ENCODE measurements at places on chromosomes 12 and 14. TPM values are rescaled to one million over a fixed set of nuclear protein-coding genes. Genes with fewer than 3 reads are reported as not detected.

GRCh38 chr12:103114296-103115055 lies 157.0 kb downstream of the ASCL1 start:
- no peaks in the 10 kb centered on the region for H3K36me3 ChIP-seq
- no peak for DNase-seq
- no peak overlapping the region for H3K27ac ChIP-seq
- H3K4me3 ChIP-seq, result no peak overlapping the region
- H3K27me3 ChIP-seq, result no peaks in the 10 kb centered on the region

- H3K4me1 ChIP-seq, result no peaks in the 10 kb centered on the region
- H3K27ac ChIP-seq, result no peak overlapping the region
Observed at GRCh38 chr12:63419154-63419553, 249.1 kb downstream of the DPY19L2 start.

DNA sequence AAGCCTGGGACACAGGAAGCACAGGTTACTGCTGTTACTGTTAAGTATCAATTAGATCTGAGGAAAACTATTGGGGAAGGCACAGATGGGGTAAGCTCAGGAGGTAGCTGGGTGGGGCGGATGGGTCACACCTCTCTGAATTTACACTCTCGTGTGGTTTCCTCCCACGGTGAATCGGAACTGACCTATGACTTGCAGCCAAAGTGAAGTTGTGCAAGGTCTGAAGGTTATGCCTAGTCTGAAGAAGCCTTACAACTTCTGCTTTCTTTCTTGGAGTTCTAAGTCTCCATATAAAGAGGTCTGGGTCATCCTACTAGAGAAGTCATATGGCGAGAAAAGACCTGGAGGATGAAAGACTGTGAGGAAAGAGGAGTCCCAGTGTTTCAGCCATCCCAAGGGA lies 25.6 kb upstream of the GPATCH2L start:
- no peak overlapping the region for H3K27ac ChIP-seq
- DNase-seq, result no peak
- H3K27me3 ChIP-seq, result peaks cover 8% of the 10 kb centered on the region
- no peaks in the 10 kb centered on the region for H3K36me3 ChIP-seq

DNA sequence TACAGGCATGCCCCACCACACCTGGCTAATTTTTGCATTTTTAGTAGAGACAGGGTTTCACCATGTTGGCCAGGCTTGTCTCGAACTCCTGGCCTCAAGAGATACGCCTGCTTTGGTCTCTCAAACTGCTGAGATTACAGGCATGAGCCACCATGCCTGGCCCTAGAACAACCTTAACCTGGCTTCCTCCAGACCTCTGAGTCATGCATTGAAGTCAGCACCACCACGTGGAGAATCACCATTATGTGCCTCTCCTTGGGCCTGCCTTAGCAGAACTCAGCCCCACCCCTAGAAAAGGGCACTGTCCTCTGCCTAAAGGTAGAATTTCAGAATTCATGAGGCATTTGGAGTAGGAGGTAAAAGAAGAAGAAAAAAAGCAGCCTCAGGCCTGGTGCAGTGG lies 49.0 kb downstream of the LIMA1 start:
- H3K4me1 ChIP-seq, result no peaks in the 10 kb centered on the region
- H3K27ac ChIP-seq, result no peak overlapping the region
- no peaks in the 10 kb centered on the region for H3K27me3 ChIP-seq
- no peak overlapping the region for H3K4me3 ChIP-seq

DNA sequence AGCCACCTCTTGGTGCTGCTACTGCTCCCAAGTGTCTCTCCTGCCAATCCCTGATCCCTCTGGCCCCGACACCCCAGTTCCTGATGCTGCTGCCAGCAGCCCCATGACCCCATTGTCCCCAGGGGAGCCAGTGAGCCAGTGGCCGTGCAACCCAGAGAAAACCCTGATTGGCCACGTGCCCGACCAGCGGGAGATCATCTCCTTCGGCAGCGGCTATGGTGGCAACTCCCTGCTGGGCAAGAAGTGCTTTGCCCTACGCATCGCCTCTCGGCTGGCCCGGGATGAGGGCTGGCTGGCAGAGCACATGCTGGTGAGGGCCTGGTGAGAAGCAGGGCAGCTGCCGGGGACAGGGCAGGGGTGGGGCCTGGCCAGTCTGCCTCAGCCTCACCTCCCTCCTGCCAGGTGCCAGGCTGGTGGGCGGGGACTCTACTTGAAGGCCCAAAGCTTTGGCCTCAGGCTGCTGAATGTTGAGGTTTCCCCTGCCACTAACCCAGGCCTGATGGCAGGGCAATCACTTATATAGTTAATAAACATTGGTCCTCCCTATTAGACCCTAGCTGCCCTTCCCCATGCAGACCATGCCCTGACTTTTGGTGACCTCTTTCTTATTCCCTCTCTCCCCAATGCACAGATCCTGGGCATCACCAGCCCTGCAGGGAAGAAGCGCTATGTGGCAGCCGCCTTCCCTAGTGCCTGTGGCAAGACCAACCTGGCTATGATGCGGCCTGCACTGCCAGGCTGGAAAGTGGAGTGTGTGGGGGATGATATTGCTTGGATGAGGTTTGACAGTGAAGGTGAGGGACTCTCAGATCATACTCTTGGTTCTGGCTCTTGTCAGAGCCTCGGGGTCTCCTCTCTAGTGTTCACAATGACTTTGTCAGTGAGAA lies 5.1 kb downstream of the PCK2 start:
- H3K27me3 ChIP-seq, result no peaks in the 10 kb centered on the region
- peaks cover 2% of the 10 kb centered on the region for H3K4me1 ChIP-seq
- peaks cover 2% of the 10 kb centered on the region for H3K36me3 ChIP-seq
- no peak overlapping the region for H3K27ac ChIP-seq
- DNase-seq, result no peak
- H3K4me3 ChIP-seq, result no peak overlapping the region

DNA sequence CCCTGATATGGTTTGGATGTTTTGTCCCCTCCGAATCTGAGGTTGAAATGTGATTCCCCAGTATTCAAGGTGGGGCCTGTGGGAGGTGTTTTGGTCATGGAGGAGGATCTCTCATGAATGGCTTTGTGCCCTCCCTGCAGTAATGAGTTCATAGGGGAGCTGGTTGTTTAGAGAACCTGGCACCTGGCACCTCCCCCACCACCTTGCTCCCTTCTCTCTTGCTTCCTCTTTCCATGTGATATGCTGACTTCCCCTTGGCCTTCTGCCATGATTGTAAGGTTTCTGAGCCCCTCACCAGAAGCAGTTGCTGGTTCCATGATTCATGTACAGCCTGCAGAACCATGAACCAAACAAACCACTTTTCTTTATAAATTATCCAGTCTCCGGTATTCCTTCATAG lies 32.6 kb downstream of the CD163L1 start:
- no peaks in the 10 kb centered on the region for H3K27me3 ChIP-seq
- no peak for DNase-seq
- H3K36me3 ChIP-seq, result no peaks in the 10 kb centered on the region
- no peak overlapping the region for H3K27ac ChIP-seq
- H3K4me1 ChIP-seq, result no peaks in the 10 kb centered on the region
- no peak overlapping the region for H3K4me3 ChIP-seq

GRCh38 chr12:49697808-49698207 lies 9.4 kb downstream of the FMNL3 start:
- DNase-seq, result no peak
- no peak overlapping the region for H3K4me3 ChIP-seq
- no peak overlapping the region for H3K27ac ChIP-seq

GRCh38 chr14:77989441-77989991 lies 180.7 kb upstream of the NRXN3 start:
- H3K4me3 ChIP-seq, result no peak overlapping the region
- no peak overlapping the region for H3K27ac ChIP-seq
- H3K36me3 ChIP-seq, result no peaks in the 10 kb centered on the region
- H3K4me1 ChIP-seq, result peaks cover 9% of the 10 kb centered on the region
- DNase-seq, result no peak
- no peaks in the 10 kb centered on the region for H3K27me3 ChIP-seq

GRCh38 chr12:55908726-55909512 lies 18.8 kb downstream of the PYM1 start:
- no peak for DNase-seq
- no peak overlapping the region for H3K4me3 ChIP-seq
- peaks cover 5% of the 10 kb centered on the region for H3K4me1 ChIP-seq
- no peaks in the 10 kb centered on the region for H3K36me3 ChIP-seq

GRCh38 chr12:67741270-67741669 lies 92.7 kb downstream of the DYRK2 start:
- H3K4me3 ChIP-seq, result no peak overlapping the region
- no peak overlapping the region for H3K27ac ChIP-seq
- H3K27me3 ChIP-seq, result no peaks in the 10 kb centered on the region
- no peaks in the 10 kb centered on the region for H3K36me3 ChIP-seq

DNA sequence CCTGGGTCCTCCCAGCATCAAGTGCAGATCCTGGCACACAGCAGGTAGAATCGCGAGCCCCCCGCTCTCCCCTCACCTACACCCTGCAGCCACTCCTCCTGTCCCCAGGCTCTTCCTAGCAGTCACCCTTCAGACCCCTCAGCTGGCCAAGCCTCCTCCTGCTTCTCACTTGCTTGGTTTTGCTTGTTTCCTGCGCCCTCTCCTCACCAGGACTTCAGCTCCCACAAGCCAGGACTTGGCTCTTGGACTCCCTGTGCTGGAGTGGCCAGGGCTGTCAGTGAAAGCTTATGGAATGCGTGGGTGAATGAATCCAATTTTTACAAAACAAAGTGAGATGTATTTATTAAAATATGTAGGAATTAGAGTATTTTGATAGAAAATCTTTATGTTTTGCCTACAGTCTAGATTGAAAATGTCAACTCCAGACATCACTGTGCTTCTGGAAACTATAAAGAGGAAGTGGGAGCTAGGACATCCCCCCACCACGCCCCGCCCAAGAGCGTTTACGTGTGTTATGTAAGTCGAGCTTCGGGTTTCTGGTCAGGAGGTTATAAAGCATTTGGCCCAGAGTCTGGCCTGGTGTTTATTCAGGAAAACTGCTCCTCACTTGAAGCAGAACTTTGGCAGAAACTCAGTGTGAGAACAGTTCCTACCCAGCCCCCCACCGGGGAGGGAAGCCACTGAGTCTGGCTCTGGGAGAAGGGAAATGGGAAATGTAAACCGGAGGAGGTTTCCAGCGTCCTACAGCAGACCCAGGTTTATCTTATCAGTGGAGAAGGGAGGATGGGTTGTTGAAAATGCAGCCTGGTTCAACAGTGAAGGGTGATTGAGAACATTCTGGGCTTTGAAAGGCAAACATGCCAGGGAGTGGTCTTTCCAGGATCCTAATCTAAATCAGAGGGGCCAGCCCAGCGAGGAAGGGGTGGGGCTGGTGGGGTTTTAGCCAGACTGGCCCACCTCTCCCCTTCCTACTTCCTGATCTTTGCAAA lies 8.8 kb downstream of the ALDH2 start:
- no peaks in the 10 kb centered on the region for H3K36me3 ChIP-seq
- H3K4me3 ChIP-seq, result no peak overlapping the region
- peaks cover 20% of the 10 kb centered on the region for H3K4me1 ChIP-seq
- H3K27me3 ChIP-seq, result no peaks in the 10 kb centered on the region
- peak overlapping the region; percentile 53 for H3K27ac ChIP-seq
- peak; percentile 93 for DNase-seq

- H3K27ac ChIP-seq, result no peak overlapping the region
- H3K4me1 ChIP-seq, result peaks cover 5% of the 10 kb centered on the region
- H3K36me3 ChIP-seq, result peaks cover 5% of the 10 kb centered on the region
Observed at GRCh38 chr14:100530270-100531072, 56.7 kb downstream of the BEGAIN start.

DNA sequence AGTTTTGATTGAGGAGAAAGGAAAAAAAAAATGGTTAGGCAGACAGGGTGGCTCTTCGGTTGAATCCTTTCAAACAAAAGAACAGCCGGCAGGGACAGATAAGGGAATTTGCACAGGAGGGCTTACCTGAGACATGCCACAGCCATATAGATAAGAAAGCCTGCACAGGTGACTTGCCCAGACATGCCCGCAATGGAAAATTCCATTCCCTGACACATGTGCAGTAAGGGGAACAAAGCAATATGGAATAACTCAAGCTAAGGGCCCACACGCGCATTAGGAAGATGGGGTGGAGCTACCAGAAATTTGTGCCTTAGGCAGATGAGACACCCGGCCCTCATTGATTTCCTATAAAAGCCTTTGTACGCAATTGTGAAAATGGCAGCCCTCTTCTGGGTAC lies 86.7 kb downstream of the TMEM260 start:
- no peaks in the 10 kb centered on the region for H3K27me3 ChIP-seq
- H3K36me3 ChIP-seq, result no peaks in the 10 kb centered on the region
- H3K27ac ChIP-seq, result no peak overlapping the region
- H3K4me3 ChIP-seq, result no peak overlapping the region
- DNase-seq, result no peak

GRCh38 chr14:93527203-93527607 lies 96.5 kb downstream of the UNC79 start:
- no peaks in the 10 kb centered on the region for H3K4me1 ChIP-seq
- no peak overlapping the region for H3K27ac ChIP-seq
- no peak overlapping the region for H3K4me3 ChIP-seq
- no peak for DNase-seq
- no peaks in the 10 kb centered on the region for H3K36me3 ChIP-seq

DNA sequence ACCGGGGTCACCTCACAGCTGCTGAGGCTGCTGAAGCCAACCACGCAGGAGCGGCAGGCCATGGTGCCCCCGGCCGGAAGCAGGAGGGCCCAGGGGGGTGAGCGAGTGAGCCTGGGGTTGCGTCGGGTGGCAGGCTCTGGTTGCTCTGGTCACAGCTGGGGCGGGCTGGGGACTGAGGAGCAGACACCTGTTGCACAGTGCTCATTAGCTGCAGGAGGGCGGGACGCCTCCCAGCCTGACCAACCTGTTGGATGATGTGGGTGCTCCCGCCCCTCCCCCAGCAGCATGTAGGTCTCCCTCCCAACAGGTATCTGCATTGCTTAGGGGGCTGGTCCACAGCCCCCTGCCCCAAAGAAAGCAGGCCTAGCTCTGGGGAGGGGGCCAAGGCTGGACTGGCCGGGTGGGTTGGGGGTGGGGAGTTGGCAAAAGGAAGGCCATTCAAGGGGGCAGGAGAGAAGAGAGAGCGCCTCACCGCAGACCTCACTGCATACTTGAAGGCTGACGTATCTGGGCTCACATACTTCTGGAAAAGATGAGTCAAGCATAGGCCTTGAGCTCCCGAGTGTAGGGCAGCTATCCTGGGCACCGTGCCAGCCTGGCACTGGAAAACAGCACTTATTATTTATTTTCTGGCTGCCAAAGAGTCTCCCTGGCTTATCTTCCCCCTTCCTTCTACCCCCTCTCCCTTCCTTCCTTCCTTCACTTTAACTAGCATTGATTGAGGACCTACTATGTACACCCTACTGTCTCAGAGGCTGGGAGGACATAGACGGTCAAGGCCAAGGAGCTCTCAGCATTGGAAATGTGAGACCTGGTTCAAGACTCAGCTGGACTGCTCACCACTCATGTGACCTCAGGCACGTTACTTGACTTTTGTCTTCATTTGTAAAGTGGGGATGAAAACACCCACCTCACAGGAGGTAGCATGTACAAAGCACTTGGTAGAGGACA lies at the start of gene KRT80:
Gene KRT80, minus strand, starts transcription at position 174 of the 951 bp plus-strand sequence. Its CDS starts 112 bp downstream, at position 62.
- no peak within 1 kb of the TSS for H3K4me3 ChIP-seq
- peaks cover under 1% of the 10 kb centered on the region for H3K36me3 ChIP-seq
- H3K27me3 ChIP-seq, result no peaks in the 10 kb centered on the region
- DNase-seq, result peak; percentile 98
- peak within 1 kb of the TSS; percentile 78 for H3K27ac ChIP-seq
- H3K4me1 ChIP-seq, result peaks cover 53% of the 10 kb centered on the region

Gene TMEM233
- under 0.01 TPM for total RNA-seq

Gene LIMA1
- 70.6 TPM for total RNA-seq

Gene SERPINA10
- not detected for total RNA-seq

Gene PPP1R36
- total RNA-seq, result 1.3 TPM

Gene SSTR1
- 3.0 TPM for total RNA-seq

Gene HOXC4
- total RNA-seq, result 0.26 TPM

Gene EXD2
- 21.1 TPM for total RNA-seq

Gene PLEKHG7
- not detected for total RNA-seq

Gene VDR
- 9.8 TPM for total RNA-seq

All from fibroblast of lung (primary cell).